Stimulated activated CD8-positive, alpha-beta memory T cell treated with anti-CD3 and anti-CD28 coated beads, Interleukin-15, amount 100 ng/mL, for 4 hours (primary cell): ENCODE measurements at places on chromosomes 7 and 10.

DNA sequence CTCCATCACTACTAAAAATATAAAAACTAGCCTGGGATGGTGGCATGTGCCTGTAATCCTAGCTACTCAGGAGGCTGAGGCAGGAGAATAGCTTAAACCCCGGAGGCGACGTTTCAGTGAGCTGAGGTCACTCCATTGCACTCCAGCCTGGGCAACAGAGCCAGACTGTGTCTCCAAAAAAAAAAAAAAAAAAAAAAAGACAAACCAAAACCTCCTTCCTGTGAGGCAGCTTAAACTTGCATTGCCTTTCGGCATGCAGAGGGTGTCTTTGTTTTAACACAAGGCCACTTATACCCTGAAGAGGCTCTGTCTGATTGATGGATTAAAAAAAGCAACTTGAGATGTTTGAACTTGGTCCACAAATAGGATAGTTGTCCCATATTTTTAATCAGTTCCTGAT lies 128.4 kb upstream of the RSU1 start:
- no peak for DNase-seq

- DNase-seq = no peak
Observed at GRCh38 chr7:35508623-35509400, 186.1 kb downstream of the HERPUD2 start.

- no peak for DNase-seq
Observed at GRCh38 chr7:151104411-151105235, 18.3 kb downstream of the AGAP3 start.

- no peak for DNase-seq
Observed at GRCh38 chr7:48077423-48077822, 11.6 kb upstream of the UPP1 start.

DNA sequence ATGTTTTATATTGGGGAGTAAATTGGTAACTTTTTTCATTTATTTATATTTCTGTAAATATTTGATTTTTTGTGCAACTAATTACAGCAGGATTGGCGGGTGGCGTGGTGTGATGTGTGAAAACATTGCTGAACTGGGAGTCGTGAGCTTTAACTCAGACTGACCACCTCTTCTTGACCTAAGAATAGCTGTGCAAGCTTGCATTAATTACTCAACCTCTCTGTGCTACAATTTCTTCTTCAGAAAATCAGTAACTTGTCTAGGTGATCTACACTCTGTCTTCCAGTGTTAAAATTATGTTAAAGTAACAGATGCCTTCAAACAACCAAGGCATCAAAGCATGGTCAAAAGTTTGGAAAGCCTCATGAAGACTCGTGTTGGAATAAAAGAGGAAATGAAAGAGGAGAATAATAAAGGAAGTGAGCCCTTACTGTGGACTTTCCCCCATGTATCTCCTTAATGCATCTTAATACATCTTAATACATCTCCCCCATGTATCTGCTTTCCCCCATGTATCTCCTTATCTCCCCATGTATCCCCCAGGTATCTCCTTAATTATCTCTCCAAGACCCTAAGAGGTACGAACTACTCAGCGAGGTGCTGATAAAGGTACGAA lies 71.2 kb downstream of the SVIL start:
- no peak for DNase-seq

DNA sequence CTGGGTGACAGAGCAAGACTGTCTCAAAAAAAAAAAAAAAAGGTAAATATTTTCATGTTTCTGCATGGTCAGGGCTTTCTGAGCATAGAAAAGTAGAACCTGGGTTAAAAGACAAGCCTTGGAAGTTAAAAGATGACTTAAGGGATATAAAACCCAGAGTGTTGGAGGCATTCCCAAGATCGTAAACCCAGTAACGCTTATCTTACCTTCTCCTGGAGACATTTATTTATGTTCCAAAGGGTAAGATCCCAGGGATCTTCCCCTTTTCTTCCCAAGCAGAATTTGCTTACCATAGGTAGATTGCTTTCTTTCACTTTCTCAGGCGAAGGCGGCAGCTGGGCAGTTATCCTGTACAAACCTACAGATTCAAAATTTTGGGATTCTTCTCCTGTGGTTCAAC lies 22.2 kb downstream of the SUGCT start:
- no peak for DNase-seq

GRCh38 chr7:101412976-101413375 lies 50.3 kb downstream of the COL26A1 start:
- DNase-seq = no peak

DNA sequence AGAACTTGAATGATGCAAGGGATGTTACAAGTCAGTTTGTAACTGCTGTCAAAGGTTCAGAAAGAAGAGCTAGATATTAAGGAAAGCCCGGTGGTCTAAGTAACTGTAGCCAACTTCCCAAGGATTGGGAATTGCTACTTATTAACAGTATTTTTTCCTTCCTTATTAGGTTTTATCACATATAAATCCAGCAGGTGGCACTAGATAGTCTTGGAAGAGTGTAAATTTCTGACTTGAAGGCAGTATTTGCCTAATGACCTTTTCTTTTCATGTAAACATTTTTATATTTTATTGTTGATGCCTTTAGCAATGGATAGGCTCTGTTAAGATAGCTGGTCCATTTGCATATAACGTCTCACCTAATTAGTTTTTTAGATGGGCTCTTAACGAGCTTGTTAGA lies 51.2 kb downstream of the ANLN start:
- DNase-seq = no peak

- no peak for DNase-seq
Observed at GRCh38 chr10:35797187-35797586, 155.1 kb upstream of the FZD8 start.

- DNase-seq = no peak
Observed at GRCh38 chr10:29731760-29732159, 97.0 kb upstream of the SVIL start.

DNA sequence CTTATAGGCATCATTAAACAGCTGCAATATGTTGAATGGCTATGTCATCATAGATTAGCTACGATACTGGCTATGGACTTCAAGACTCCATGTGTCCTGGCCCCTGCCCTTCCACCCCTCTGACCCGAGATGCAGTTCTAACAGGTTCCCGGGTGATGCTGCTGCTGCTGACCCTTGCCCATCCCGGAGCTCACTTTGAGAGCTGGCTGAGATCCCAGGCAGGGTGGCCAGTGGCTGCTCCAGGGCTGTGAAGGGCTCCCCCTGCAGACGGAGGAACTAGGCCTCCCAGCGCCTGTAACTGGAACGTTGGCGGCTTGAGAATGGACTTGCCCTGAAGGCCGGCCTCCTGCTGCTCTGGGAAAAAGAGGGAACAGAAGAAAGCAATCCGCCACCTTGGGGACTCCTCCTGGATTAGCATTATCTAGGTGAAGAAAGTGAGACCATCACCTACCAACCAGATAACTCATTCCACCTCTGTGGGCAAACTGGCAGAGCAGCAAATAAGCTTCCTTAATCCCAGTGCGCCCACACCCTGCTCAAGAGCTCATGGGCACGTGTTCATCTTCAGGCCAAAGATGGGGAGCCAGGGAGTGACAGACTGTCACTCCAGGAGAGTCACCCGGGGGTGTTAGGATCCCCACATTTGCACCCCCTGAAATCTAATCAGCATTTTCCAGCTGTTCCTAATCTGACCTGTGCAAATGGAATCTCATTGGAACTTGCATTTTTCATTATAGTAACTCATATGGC lies 56.8 kb downstream of the PARP12 start:
- DNase-seq = no peak

GRCh38 chr7:40907286-40907685 lies 772.5 kb downstream of the SUGCT start:
- no peak for DNase-seq

- DNase-seq = no peak
Observed at GRCh38 chr10:48634984-48635557, 30.2 kb upstream of the ARHGAP22 start.

- DNase-seq = no peak
Observed at GRCh38 chr7:65953001-65953720, 28.9 kb downstream of the GUSB start.

GRCh38 chr10:27742195-27743011 lies 3.2 kb downstream of the MKX start:
- DNase-seq = peak; percentile 59
